ENCODE measurements at places on chromosomes 3 and 15.

DNA sequence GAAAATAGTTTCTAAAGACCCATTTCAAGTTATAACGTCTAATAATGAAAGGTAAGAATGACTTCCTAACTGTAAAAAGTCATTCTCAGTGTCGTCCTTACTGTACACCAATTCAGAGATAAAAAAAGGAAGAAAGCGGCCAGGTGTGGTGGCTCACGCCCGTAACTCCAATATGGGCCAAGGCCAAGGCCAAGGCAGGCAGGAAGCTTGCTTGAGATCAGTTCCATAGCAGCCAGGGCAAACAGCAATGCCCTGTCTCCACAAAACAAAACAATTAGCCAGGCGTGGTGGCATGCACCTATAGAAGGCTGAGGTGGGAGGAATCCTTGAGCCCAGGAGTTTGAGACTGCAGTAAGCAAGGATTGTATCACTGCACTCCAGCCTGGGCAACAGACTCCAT is 31.9 kb downstream of the UBXN7 start:
- DNase-seq: no peak

DNA sequence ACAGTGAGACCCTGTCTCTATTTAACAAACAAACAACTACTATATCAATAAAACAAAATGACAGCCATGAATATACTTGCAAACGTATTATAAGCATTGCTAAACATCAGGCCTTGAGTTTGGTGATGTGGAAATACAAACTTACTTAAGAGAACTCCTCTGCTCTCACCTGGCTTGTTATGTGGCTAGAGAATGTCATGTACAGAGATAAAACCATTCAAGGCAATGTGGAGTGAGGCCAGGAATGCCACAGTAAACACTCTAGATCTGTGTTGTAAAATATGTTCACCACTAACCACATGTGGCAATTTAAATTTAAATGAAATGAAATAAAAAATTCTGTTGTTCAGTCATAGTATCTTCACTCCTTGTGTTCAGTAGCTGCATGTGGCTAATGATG is 22.7 kb upstream of the RARB start:
- no peak for DNase-seq

- no peak for DNase-seq
Measured at GRCh38 chr3:31341130-31341529, 191.6 kb upstream of the STT3B start.

DNA sequence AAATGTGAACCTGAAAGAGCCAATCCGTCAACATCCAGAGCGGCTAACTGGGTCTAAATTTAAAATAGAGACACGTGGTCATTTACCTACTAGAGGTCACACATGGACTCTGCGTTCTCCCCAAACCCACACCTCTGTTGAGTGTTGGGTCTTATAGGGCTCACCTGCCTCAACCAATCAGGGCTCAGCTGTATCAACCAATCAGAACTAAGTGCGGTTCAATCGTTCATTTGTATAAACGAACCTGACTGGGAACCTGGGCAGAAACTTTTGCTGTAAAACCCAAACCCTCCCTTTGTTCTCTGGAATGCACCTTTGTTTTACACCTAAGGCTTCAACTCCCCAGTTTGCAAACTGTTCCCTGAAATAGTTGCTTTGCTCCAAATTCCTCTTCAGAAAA is 8.9 kb downstream of the DNAAF4 start:
- no peak for DNase-seq

GRCh38 chr3:49492969-49493368 is 22.9 kb downstream of the DAG1 start:
- DNase-seq: no peak

DNA sequence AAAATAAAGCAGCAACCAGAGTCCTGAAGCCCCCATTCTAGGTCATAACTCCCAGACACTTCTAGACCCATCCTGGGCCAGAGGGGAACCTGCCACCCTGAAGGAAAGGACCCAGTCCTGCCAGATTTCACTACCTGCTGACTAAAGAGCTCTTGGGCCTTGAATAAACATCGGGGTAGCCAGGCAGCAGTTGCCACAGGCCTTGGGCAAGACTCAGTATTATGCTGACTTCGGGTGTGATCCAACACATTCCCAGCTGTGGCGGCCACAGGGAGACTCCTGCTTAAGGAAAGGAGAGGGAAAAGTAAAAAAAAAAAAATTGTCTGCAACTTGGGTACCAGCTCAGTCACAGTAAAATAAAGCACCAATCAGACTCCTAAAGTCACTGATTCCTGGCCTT is 23.8 kb downstream of the NEDD4 start:
- no peak for DNase-seq

DNA sequence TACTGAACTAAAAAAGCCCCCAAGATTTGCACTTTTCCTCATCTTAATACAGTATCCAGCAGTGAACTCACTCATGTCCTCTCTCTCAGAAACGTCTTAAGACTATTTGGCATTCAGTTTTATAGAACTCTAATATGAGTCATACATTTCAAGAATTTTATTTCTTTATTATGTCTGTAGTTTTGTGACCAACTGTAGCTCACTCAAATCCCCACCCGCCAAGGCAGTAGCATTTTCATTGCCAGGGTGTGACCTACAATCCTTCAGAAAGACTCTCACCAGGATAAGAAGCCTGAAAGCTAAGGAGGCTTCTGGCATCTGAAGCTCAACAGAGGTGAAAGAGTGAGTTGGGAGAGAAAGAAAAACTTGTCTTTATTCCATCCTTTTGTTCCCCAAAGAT is 537.1 kb downstream of the RSL24D1 start:
- no peak for DNase-seq

- DNase-seq: no peak
Measured at GRCh38 chr15:27844018-27844666, 255.0 kb downstream of the OCA2 start.

DNA sequence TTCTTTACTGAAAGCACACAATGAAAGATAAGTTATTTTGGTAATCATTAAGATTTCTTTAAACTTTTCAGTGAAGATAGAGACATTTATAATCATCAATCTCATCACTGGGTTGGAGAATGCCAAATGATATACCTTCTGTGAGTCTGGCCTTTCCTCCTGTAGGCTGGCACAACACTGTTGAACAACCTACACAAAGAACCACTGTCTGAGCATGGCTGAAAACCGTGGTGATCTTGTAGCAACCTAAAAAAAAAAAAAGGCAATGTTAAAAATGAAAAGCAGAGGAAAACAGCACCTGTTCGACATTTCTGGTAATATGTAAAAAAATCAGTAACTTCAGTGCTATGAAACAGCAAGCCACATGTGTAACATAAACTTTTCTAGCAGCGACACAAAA is 1.8 kb downstream of the RPS27L start:
- peak; percentile 19 for DNase-seq

- no peak for DNase-seq
Measured at GRCh38 chr3:148246291-148246923, 451.3 kb upstream of the AGTR1 start.

DNA sequence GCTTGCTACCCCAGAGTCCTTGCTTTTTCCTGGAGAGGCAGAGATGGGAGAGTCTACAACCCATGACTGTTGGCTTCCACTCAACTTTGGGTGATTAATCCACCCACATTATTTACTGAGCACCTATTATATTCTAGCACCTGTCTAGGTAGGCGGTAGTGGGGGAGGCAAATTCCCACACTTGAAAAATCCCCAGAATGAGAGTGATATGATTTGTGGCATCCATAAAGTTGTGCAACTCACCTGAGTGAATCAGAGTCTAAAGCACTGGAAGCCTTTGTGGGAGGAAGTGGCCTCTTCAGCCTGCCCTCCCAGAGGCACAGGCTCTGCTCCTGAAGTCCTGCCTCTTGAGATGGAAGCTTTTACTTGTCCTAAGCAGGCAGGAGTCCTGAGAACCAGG is 40.4 kb upstream of the CTNNB1 start:
- DNase-seq: no peak

GRCh38 chr3:189239616-189240015 is 67.8 kb downstream of the TPRG1 start:
- DNase-seq: no peak

DNA sequence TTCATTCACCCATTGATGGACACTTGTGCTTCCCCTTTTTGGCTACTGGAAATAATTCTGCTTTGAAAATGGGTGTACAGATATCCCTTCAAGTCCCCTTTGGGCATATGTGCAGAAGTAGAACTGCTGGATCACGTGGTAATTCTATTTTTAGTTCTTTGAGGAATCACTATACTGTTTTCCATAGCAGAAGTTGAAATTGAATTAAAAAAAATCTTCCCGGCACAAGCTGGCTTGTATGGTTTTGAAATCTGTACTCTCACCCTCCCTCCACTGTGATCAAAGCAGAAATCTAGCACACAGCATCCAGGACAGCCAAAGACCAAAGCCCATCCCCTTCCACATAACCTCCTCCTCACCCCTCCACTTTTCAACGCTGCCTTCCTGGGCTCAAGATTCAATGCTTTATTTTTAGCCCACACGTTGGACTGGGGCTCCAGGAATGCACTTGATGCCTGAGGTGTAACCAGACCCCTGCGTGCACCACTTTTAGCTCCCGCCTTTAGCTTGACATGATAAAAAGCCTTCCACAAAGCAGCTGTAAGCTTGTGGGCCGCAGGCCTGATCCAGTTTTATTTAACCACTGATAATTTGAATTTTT is 29.9 kb downstream of the TMEM40 start:
- no peak for DNase-seq

DNA sequence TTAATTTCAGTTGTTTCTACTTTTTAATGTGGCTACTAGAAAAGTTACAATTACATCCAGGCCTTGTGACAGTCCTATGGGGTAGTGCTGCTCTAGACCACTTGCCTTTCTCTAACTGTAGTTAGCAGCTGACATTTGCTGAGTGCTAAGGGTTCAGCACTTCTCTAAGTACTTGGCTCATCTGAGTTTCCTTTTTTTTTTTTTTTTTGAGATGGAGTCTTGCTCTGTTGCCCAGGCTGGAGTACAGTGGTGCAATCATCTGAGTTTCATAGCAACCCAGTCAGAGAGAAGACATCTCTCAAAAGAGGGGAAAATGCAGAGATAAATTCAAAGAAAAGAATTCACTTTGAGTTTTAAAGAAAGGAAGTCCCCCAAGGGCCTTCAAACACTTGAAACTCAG is 130.8 kb downstream of the MYLK start:
- no peak for DNase-seq

DNA sequence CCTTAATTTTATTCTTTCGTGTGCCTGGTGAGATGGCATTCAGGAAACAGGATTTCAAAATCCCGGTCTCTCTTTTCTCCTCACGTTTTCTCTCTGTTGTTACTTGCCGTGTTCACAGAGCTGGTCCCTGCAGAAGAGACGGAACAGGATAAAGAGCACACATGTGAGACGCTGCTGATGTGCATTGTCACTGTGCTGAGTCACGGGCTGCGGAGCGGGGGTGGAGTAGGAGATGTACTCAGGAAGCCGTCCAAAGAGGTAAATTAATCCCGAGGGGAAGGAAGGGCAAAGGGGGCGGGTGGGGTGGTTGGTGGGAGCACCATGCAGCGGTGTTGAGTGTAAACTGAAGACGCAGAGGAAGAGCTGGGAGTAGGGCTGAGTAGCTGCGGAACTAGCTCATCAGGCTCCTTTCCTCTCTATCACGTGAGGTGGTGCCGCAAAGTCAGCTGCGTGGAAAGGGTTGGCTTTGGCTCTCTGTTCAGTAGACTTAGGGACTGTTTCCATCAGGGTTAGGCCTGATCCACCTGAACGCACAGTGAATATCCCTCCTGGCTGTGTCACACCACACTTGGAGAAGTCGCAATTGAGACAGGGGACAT is 164.8 kb upstream of the BHLHE40 start:
- DNase-seq: no peak

DNA sequence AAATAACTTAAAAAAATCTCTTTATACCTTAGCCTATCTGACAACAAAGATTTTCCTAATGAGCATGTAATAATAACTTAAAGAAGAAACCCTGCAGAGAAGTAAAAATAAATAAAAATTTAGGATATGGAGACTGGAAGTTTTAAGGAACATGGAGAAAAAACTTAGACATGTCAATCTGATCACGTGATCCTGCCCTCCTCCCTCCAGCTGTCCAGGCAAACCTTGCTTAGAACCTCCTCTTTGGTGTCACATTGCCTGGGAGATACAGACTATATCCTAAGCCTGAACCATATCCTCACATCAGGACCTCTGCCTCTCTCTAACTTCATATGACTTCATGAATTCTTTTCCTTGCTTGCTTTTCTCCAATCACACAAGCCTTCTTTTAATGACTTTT is 275.5 kb downstream of the CNTN3 start:
- no peak for DNase-seq

DNA sequence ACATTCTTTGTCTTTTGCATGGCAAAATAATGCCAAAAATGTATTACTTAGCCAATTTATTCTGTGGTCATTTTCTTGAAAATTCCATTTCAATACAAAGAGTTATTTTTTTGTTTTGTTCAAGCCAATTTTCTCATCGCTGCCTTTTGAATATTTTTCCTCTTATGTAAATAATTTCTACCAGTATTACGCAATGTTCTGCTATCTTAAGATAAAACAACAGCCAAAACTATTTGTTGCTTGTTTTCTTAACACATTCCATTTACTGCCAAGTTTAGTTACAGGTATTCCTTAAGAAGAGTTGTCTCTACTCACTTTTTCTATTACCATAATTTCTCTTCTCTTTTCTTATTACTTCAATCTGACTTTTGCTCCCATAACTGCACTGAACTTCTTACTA is 163.1 kb downstream of the ROBO1 start:
- no peak for DNase-seq

DNA sequence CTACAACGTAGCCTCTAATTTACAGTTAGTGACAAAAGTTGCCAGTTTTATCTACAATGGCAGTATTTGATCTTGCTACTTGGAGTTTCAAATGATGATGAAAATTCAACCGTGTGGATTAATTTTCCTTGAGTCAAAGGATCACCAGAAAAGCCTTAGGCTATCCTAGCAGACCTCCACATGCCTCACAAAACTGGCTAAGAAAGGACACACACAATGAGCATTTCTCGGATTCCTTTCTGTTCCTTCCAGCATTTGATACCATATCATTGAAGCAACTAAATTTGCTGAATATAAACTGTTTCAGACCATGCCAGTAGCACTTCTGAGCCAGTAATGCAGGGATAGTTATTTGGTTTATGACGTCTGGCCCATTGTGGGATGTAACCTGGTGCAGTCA is 587.4 kb upstream of the MDFIC2 start:
- no peak for DNase-seq

DNA sequence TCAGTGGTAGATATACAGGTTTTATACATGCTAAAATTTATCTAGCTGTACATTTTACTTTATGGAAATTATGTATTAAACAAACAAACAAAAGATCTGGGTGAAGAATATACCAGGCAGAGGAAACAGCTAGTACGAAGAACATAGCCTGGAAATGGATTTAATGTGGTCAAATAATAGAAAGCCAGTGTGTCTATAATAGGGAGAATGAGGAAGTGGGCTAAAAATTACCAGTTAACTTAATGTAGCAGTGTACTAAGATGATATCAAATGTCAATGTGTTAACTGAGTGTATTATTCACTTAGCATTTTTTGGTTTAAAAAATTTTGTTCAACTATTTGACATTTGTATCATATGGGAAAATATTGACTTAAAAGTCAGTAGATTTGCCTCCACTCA is 22.8 kb upstream of the SLC15A2 start:
- DNase-seq: no peak
